Right renal cortex interstitium (tissue), 3 donors: ENCODE measurements at places on chromosomes 11 and 22.

- no peak for DNase-seq
Observed at GRCh38 chr11:133052537-133052936, 479.8 kb downstream of the OPCML start.

- no peak for DNase-seq
Observed at GRCh38 chr11:134822897-134823296, 410.9 kb upstream of the B3GAT1 start.

- DNase-seq, result no peak
Observed at GRCh38 chr11:91664521-91664920, 560.1 kb upstream of the FAT3 start.

- DNase-seq, result no peak
Observed at GRCh38 chr11:117839380-117839881, 14.9 kb upstream of the FXYD2 start.

- no peak for DNase-seq
Observed at GRCh38 chr11:69210310-69211035, 54.7 kb downstream of the SMIM38 start.

DNA sequence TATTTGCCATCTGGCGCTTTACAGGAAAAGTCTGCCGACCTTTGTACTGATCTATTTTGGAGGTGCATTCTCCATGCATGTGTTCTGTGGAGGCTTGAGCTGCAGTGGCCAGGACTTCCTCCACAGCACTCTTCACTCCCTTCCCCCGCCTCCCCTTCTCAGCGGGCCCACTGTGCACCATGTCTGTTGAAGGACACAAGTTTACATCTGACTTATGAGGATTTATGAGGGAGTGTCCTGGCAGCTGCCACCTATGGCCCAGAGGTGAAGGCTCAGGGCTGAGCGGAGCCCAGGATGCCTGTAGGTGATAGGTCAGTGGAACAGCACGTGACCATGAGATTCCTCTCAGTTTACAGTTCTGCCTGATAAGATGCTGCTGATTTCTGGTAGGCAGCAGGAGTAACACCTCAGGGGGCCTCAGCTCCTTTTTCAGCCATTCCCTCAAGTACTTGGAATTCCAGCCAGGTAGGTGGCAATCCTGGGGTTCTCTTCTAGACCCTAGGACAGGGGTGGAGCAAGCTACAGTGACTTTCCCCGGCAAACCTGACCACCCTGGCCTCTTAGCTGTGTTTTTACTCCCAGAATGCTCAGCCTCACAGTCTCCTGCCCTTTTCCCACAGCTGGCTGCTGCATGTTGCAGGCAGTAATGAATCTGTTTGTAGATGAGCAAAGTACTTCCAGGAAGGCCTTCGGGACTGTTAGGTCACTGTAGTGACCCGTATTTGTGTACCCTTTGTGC, 59.9 kb downstream of the PPFIBP2 start:
- DNase-seq, result no peak

DNA sequence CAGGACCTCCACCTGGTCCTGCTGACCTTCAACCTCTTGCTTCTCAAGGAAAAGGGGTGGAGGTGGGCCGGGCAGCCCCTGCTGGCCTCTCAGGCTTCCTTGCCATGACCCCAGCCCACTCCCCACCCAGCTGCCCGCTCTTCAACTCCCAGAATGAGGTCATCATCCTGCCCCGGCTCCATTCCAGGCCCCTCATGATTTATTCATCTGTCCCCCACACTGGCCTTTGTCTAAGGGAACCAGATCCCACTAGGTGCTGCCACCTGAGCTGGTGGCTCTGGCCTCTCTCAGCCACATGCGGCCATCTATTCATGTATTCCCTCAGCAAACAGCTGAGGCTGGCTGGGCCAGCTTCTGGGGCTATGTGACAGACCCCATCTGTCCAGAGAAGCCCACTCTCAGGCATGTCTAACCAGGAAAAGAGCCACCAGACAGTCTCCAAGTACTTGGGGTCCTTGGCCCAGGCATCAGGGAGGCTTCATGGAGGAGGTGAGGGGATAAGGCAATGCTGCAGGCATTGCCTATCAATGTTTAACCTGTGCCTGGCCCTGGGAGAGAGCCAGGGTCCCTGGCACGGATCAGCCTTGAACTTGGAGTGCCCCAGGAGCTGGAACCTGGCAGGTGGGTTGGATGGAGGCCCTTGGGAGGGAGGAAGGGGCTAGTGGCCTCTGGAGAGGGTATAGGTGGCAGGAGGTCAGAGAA, 2.2 kb upstream of the CABP2 start:
- DNase-seq, result no peak

- no peak for DNase-seq
Observed at GRCh38 chr11:94184362-94184761, 55.7 kb downstream of the PANX1 start.

- DNase-seq, result no peak
Observed at GRCh38 chr11:77144857-77145428, 16.9 kb downstream of the MYO7A start.

DNA sequence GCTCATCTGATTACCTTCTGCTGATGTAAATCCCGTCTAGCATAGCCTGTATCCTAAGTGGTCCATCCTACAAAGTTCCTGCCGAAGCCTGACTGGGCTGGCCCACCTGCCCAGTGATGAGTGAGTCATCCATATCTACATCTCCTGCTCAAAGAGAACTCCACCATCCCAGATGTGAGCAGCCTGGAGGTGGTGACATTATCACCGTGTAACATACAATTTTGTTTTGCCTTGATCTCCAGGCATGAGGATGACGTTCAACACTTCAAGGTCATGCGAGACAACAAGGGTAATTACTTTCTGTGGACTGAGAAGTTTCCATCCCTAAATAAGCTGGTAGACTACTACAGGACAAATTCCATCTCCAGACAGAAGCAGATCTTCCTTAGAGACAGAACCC, 5.6 kb downstream of the TMA7B start:
- DNase-seq, result no peak

- no peak for DNase-seq
Observed at GRCh38 chr22:39098576-39098975, 1.5 kb downstream of the APOBEC3H start.

DNA sequence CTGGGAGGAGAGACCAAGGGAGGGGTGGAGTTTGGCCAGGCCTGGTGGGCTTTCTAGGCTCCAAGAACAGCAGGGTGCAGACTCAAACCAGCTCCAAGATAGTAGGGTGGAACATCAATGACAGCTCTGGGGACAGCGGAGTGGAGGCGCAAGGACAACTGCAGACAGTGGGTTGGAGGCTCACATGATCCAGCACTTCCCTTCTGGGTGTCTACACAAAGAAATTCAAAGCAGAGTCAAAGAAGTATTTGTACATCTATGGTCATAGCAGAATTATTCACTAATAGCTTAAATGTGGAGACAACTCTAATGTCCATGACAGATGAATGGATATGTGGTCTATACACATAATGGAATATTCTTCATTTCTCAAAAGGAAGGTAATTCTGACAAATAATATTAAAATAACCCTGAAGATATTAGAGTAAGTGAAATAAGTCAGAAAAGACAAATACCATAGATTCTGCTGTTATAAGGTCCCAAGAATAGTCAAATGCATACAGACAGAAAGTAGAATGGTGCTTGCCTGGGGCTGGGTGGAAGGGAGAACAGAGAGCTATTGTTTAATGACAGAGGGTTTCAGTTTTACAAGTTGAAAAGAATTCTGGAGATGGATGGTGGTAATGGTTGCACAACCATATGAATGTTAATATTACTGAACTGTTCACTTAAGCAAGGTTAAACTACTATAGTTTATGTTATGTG, 5.5 kb upstream of the GAB4 start:
- no peak for DNase-seq

DNA sequence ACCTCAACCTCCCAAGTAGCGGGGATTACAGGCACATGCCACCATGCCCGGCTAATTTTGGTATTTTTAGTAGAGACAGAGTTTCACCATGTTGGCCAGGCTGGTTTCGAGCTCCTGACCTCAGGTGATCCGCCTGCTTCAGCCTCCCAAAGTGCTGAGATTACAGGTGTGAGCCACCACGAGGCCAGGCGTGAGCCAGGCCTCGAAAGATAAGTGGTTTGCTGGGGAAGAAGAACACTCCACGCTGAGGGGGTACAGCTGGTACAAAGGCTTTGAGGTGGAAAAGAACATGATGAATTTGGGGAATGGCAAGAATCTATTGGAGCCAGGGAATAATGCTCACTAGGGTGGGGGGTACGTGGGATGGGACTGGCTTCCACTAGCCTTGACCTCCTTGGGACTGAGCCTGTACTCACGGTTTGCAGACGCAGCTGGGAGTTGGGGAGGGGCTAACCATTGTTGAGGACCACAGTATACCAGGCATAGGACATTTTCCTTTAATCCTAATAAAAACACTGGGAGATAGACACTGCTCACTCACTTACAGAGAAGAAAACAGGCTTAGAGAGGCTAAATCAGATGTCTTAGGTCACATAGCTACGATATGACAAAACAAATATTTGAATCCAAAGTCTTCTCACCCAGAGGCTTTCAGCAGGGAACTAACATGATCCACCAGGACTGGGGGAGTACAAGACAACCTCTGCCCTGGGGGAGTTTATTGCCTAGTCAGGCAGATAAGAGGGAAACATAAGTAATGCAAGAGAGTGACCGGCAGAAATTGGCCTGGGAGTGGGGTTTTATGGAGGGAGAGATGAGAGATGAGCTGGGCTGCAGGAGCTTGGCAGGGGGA, 4.9 kb downstream of the SLCO2B1 start:
- DNase-seq, result no peak

DNA sequence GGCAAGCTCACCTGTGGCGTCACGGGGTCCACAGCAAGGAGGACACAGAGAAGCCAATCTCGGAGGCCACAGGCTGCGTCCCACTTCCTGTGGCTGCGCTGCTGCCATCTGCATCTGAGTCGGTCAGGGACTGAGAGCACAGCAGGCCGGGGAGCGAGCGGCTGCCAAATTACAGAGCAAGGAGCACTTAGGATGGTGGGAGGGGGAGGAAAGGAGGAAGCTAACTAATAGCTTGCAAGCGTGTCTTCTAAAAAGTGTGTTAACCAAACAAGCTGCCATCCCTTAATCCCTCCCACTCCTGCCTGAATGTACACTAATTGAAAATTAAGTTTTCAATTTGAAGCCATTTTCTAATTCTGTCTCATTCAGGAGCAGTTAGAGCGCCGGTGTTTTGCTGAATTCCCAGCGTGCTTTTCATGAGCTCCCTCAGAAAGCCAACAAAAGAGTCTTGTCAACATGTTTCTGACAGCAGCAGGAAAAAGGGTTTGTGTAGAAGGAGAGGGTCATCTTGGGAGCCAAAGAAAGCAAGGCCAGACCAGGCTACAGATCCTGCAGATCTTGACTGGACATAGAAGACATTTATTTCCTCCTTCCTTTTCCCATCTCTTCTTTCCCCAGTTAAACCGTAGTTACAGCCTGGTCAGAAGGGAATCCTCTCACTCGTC, 42.4 kb upstream of the API5 start:
- no peak for DNase-seq

DNA sequence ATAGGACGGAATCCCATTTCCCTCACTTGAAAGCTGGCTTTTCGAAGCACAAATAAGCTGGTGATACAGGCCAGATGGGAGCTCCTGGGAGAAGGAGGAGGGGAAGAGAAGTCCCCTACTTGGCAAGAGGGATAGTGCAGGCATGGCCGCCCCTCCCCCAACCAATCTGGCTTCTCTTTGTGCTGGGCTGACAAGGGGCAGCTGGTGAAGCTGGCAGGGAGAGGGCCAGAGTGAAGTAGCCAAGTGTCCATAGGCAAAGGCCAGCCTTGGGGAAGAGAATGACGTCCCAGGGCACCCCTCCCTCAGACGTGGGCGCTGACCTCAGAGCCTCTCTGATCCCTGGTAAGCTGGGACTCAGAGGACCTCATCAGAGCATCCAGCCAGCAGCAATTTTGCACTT, 78.7 kb upstream of the GRAMD1B start:
- DNase-seq, result no peak

DNA sequence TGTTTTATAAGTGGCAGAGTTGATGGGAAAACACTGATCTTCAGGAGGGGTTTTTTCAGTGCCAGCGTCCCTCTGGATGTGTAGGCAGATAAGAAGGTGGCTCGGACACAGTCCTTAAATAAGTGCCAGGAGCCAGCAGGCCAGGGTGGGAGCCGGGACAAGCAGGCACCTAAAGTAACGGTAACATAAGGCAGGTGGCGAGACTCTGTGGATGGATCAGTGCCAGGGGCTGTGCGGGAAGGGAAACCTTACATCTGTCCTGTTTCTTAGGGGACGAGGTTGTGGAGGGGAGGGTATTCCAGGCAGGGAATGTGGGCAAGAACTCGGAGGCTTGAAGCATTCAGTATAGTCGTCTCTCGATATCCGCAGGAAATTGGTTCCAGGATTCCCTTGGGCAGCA, 15.9 kb downstream of the BCR start:
- DNase-seq, result no peak

DNA sequence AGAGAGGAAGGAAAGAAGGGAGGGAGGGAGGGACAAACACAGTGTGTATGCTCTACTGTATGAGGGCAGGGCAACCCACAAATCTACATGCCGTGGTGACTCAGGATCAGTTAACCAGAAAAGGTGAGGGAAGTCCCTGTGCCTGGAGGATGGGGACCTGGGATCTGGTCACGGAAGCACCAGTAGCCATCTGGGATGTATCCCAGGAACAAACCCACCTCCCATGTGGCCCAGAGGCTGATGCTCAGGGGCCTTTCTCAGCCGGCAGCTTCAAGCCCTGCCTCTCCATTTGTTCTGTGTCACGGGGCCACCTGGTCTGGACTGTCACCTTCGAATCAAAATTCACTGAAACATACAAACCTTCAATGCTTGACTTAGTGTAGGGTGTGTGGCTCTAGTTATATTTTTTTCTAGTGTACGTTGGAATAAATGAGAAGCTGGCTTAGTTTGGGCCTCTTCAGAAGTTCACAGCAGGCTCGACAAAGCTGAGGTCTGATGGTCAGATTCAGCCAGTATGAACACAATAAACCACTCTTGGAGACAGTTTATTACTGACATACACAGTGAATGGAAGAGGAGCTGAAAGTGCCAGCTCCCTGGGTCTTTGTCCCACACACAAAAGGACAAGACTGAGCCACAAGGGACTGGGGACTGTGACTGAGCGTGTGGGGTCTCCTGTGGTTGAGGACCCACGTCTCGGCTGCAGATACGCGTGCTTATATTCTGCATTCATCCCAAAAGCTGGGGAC, 23.5 kb upstream of the RTL6 start:
- DNase-seq, result no peak

DNA sequence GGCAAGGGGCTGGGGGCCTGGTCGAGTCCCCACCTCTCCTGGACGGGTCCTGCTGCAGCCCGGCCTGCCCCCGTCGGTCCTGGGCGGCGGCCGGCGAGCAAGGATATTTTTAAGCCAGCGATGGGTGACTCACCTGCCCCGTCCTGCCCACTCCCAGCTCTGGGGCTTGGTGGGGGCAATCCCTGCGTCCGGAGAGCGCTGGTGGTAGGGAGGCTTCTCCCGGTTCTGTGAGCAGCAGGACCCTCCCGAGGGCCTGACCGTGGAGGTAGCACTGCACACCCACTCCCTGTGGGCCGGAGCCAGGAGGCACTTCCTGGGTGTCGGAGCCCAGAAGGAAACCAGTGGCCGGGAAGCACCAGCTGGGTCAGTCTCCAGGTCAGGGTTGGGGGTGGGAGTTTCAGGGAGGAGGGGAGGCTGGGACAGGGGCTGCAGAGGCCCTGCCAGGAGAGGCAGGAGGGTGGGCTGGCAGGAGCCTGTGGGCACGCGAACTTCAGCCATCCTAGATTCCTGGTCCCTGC, 467 bp downstream of the EPS8L2 start:
- no peak for DNase-seq

- DNase-seq, result no peak
Observed at GRCh38 chr11:105282658-105283057, 143.1 kb upstream of the CARD18 start.

GRCh38 chr11:64829536-64830251, 14.8 kb downstream of the CDC42BPG start:
- DNase-seq, result no peak
